ENCODE measurements at places on chromosomes 3 and 15. TPM values are rescaled to one million over a fixed set of nuclear protein-coding genes. Genes with fewer than 3 reads are reported as not detected.

DNA sequence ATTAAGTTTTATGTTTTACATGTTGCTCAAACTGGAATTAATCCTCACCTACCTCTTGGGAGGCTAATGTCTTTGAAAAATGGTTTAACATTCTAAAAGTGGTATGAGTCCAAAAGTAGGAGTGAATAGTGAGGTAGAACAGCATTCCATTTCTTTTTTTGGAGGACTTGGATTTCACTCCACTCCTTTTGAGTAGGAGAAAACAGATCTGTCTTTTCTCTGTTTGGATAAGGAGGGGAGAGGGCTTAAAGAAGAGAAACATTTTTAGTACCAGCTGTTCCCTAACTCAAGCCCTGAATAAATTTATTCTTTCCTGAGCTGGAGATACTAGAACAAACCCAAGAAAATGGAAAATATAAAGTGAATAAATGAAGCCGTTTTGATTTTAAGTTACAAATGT lies 687.9 kb downstream of the MECOM start:
- no peak overlapping the region for H3K4me3 ChIP-seq
- DNase-seq: no peak
- no peak overlapping the region for H3K27ac ChIP-seq
- H3K4me1 ChIP-seq: no peaks in the 10 kb centered on the region
- no peaks in the 10 kb centered on the region for H3K36me3 ChIP-seq
- no peaks in the 10 kb centered on the region for H3K27me3 ChIP-seq

GRCh38 chr15:67715170-67715569 lies 110.1 kb upstream of the SKOR1 start:
- H3K36me3 ChIP-seq: no peaks in the 10 kb centered on the region
- H3K4me1 ChIP-seq: no peaks in the 10 kb centered on the region
- no peak overlapping the region for H3K4me3 ChIP-seq
- no peaks in the 10 kb centered on the region for H3K27me3 ChIP-seq

PPP2R3A gene
- 25.9 TPM for total RNA-seq

- peak overlapping the region; percentile 44 for H3K27ac ChIP-seq
- no peaks in the 10 kb centered on the region for H3K4me1 ChIP-seq
- H3K27me3 ChIP-seq: no peaks in the 10 kb centered on the region
- H3K36me3 ChIP-seq: no peaks in the 10 kb centered on the region
Measured at GRCh38 chr15:70269991-70270751, 172.5 kb upstream of the TLE3 start.

DNA sequence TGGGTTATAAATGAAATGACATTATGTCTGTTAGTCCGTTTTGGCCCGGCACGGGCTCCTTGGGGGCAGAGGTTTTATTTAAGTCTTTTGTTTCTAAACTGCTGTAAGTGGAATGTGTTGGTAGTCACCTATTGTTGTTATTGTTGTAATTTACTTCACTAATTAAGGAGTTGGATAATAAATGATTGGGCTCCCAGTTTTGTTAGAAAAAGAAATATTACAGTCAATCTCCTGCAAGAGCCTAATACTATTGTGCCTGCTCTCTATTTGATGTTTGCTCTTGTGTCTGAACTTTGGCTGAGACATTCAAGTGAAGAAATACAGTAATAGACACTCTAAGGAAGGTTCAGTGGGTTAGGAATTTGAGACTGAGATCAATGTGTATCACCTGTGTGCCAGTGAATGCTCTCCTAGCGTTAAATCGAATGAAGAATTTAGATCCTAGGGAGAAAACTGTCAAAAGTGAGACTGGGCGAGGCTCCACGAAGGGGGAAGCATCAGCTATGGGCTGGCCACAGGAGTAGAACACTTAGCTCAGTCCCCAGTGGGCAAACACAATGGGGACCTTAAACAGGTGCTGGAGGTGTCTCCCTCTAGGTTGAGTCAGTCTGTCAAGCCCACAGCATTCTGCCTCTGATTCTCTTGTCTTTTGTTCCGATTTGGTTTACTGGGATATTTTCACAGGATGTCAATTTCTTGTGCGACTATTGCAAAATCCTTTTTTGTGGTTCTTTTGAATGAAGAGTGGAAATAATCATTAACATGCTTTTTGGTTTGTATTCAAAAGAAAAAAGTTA lies 1.2 kb downstream of the ROBO2 start:
- no peaks in the 10 kb centered on the region for H3K27me3 ChIP-seq
- no peak for DNase-seq
- no peaks in the 10 kb centered on the region for H3K36me3 ChIP-seq
- H3K4me1 ChIP-seq: no peaks in the 10 kb centered on the region
- H3K4me3 ChIP-seq: no peak overlapping the region

CDCP1 gene
- 14.3 TPM for total RNA-seq

- H3K4me1 ChIP-seq: no peaks in the 10 kb centered on the region
- no peak overlapping the region for H3K27ac ChIP-seq
- H3K27me3 ChIP-seq: no peaks in the 10 kb centered on the region
- DNase-seq: no peak
- no peaks in the 10 kb centered on the region for H3K36me3 ChIP-seq
Measured at GRCh38 chr3:54746722-54747121, 181.1 kb downstream of the LRTM1 start.

Measured in prostate gland (tissue), 2 donors.